ENCODE measurements at places on chromosomes 6 and 20.

DNA sequence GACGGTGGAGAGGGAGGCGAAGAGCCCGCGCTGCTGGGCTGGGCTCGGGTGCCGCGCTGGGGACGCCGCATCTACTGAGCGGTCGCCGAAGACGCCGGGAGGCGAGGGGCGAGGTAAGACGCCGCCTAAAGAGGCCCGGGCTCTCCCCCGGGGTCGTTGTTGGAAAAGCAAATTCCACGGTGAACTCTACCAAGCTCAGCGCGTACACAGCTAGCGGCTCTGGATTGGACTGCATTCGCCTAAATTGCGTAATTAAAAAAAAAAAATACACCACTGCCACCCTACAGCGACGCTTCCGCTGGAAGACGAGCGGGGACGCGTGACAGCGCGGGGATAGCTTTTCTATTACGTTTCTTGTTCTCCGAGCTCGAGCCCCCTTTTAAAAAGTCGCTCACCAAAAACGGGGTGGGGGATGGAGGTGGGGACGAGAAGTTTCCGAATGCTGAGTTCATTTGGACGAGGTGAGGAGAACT is 92.0 kb upstream of the PRDM1 start:
- no peak for DNase-seq

GRCh38 chr20:50866036-50866685 is 65.1 kb downstream of the ADNP start:
- DNase-seq, result no peak

DNA sequence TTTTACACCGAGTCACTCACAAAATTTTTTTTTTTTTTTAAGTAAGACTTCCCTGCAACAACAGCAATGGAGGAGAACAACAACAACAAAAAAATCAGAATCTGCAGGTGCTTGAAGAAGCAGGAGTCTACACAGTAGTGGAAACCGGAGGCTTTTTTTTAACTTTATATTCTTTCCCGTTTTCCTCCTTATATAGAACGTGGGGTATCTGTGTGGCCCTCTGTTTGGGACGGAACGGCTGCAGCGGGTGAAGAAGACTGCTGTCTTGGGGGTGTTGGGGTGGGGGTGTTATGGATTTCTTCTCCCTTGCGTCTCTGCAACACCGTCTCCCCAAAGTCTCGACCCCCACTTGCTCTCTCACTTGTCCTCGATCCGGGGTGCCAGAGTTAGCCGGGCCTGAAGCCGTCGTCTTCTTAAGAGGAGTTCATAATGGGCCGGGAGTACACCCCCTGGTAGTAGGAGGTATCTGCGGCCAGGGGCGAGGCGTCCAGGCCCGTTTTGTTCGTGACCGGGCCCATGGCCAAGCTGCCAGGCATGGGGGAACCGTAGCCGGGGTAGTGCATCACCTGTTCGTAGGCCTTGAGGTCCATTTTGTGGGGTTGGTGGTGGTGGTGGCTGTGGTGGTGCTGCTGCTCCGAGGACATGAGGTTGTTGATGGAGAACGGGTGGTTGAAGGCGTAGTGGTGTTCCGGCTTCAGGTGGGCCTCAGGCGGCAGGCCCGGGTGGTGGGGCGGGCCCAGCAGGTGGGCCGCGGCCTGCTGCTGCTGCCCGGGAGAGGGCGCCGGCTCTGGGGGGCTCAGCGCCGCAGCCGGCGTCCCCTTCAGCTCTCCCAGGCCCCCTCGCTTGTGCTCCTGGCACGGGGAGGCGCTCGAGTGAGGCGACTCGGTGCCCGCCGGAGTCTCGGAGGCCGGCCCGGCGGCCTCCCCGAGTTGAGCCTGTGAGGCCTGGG is 2.7 kb downstream of the FOXA2 start:
- DNase-seq, result no peak

- DNase-seq, result no peak
These were observed 282.0 kb downstream of the BCKDHB start for GRCh38 chr6:80388507-80388906.

GRCh38 chr6:14984519-14984853 is 261.4 kb upstream of the JARID2 start:
- no peak for DNase-seq

DNA sequence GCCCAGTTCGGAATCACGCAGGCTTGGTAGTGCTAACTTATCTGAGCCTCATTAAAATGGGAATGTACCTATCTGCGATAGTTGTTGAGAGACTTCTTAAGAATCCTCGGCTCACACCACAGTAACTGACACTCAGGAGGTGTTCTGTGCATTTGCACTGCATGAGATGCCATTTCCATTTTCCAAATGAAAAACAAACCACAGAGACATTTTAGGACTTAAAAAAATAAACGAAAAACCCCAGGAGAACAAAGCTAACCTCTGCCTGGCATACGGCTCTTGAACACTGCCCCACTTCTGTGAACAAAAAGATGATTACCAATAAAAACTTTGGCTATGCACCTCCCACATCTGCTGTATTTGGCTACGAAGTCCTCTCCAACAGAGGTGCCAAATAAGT is 37.6 kb downstream of the BEND3 start:
- DNase-seq, result no peak

- DNase-seq, result no peak
These were observed 174.9 kb upstream of the THBS2 start for GRCh38 chr6:169428532-169428931.

DNA sequence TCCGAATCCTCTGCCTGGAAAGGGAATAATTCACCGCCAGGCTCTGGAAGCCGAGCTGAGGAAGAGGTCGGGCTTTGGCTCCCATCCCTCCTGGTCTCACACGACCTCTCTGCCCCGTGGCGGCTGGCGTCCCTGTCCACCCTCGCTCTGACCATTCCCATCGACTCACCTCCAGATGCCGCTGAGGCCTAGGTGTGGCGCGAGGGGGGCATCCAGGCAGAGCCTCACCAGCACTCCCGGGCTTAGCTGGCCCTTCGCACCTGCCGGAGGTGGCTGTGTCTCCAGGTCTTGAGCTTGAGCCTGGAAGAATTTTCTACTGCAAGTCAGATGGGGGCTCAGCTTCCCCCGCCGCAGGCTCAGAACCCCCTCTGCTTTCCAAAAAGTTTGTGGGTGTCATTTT is 28.5 kb upstream of the SMOC2 start:
- no peak for DNase-seq

- DNase-seq, result no peak
These were observed 323.1 kb downstream of the TPBG start for GRCh38 chr6:82686719-82687118.

DNA sequence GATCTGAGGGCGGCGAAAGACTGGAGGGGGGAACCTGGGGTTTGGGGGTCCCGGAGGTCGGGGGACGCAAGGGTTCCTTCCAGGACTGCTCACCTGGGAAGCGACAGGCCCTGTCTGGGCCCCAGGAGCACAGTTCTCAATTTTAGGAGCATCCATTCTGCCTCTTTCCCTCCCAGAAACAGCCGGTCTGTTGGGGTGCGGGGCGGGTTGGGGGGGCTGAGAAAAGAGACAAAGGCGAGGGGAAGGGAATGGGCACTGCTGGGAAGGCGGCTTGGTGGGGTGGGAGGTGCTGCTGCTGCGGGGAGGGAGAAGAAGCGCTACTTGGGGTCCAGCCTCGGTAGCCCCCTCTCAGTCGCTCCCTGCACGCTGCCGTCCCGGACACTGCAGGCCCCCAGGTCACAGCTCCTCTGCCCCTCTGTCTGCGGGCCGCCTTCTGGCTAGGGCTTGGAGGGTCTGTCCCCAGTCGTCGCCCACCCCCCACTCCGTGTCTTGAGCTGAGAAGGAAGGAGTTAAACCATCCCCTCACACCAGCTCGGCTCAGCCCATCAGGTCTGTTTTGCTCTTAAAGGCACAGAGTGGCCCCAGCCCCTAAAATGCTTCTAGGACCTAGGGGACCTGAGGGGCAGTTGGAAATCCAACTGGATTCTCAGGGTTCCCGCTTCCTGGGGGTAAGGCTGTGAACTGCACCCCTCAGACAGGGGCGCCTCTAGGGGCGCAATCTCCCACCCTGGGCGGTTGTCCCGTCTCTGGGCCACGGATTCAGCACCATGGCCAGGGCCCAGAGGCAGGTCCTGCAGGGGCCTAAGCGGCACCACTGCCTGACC is 690 bp downstream of the GDAP1L1 start:
- no peak for DNase-seq

- no peak for DNase-seq
These were observed 98.7 kb downstream of the SLC16A10 start for GRCh38 chr6:111185954-111186353.

DNA sequence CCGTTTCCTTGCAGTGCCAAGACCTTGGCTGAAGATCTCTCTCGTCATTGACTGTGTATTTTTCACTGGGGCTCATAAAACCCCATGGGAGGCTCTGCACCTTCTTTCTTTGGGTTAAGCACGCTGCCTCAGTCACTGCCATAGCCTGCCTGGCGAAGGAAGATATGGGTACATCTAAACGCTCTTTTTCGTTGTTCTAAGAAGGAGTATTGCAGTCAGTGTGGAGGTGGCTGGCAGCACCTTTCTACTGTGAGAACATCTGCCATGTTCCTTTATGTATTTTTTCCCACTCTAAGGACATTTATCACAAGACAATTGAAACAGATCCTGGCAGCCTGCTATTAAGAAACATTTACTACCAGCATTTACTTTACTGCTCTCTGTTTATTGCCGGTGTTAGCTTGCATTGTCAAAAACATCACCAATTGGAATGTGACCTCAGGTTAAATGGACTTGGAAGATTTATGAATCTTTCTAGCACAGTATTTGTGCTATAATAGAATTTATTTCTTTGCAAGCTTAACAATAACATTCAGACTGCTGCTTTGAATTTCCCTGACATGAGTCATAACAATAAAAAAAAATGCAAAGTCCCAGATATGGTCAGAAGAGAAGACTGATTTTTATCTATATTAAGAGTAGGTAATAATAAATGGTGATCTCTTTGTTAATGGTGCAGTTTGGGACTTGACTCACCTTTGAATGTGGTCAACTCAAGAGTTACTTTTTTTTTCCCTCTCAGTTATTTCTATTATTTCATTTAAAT is 62.2 kb upstream of the CLDN20 start:
- no peak for DNase-seq

DNA sequence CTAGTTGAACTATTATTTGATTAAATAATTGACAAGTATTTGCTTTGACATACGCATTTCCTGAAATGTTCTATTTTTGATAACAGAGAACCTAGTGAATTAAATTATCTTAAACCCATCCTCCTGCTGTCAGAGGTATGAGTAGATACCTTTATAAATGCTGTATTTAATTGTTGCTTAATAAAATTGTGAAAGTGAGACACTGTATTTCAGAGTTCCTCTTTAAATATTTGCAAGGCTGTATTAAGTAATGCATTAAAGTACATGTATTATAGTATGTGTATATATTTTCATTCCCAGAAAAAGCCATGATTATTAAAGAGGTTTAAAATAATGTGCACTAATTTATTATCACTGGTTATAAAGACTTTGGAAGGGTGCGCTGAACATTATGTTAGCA is 483.8 kb downstream of the TFAP2B start:
- no peak for DNase-seq

DNA sequence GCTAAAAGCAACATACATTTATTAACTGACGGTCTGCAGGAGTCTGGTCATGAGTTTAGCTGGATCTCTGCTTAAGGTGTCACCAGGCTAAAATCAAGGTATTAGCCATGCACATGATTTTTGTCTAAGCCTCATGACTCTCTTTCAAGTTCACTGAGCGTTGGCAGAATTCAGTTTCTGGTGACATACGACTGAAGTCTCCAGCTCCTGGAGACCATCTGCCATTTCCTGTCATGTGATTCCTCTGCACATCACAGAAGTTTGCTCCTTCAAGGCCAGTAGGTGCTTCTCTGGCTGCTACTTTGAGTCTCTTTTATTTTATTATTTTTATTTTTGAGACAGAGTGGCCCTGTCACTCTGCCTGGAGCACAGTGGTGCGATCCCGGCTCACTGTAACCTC is 148.4 kb upstream of the EYA4 start:
- no peak for DNase-seq

DNA sequence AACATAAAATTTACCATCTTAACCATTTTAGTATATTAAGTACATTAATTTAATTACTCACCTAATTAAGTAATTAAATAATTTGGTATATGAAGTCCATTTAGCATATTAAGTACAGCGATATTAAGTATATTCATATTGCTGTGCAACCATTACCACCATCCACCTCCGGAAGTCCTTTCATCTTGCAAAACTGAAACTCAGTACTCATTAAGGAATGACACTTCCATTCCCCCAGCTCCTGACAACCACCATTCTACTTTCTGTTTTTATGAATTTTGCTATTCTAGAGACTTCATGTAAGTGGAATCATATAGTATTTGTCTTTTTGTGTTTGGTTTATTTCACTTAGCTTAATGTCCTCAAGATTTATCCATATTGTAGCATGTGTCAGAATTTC is 61.1 kb upstream of the GTSF1L start:
- no peak for DNase-seq

DNA sequence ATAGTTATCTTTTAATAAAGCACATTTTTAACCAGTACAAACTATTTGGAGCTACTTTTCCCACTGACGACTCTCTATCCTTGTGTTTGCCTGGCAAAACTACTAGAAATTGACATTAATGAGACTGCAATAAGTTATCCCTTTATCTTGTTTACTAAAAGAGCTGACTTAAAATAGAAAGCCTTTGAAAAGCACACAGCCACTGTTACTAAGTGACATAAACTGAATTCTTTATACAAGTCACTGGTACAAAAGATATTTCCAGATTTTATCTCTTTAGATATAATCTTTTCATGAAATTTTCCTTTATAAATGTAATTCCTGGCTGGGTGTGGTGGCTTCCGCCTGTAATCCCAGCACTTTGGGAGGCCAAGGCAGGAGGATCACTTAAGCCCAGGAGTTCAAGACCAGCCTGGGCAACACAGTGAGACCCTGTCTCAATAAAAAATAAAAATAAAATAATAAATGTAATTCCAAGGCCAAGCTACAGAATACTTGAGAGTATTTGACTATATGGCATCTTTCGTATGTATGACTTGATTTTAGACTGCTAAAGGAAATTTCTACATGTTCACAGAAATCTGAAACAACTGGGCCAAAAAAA is 9.5 kb downstream of the MBOAT1 start:
- no peak for DNase-seq

GRCh38 chr6:148738946-148739821 is 7.6 kb upstream of the UST start:
- DNase-seq, result no peak

DNA sequence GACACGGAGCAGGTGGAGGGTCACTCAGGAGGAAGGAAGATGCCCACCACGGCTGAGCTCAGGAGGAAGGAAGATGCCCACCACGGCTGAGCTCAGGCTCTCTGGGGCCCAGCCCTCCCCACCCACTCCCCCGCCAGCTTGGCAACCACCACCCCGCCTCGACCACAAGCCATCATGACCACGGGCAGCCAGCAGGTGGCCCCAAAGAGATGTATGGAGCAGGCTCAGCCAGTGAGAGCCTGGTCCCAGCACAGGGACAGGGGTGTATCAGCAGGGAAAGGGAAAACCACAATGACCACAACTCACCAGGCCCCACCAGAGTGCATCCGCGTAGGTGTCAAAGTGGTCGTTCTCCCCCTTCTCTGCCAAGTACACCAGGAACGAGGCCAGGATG is 30.4 kb downstream of the KCNQ2 start:
- DNase-seq, result peak; percentile 44

- DNase-seq, result no peak
These were observed 851.0 kb upstream of the EPHA7 start for GRCh38 chr6:94270091-94270948.

All from activated CD8-positive, alpha-beta memory T cell treated with anti-CD3 and anti-CD28 coated beads for 48 hours (primary cell).